ENCODE measurements at places on chromosomes 16 and 17.

GRCh38 chr17:1073241-1073962, 76.5 kb downstream of the TIMM22 start:
- DNase-seq, result no peak

DNA sequence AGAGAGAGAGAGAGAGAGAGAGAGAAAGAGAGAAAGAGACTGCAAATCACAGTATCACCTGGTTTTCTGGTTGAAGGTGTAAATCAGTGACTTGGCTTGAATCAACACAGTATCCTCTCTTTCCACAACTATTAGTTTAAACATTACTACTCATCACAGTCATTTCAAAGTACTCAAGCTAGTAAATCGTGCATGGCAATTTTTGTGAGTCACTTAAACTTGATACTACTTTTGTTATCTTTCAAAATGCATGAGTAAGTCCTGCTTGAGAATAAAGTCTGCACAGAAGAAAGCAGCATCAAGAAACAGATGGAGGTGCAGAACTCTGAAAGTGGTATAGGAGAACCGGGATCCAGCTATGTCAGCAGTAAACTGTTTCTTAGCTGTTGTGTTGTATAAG, 535.4 kb downstream of the CDH8 start:
- no peak for DNase-seq

DNA sequence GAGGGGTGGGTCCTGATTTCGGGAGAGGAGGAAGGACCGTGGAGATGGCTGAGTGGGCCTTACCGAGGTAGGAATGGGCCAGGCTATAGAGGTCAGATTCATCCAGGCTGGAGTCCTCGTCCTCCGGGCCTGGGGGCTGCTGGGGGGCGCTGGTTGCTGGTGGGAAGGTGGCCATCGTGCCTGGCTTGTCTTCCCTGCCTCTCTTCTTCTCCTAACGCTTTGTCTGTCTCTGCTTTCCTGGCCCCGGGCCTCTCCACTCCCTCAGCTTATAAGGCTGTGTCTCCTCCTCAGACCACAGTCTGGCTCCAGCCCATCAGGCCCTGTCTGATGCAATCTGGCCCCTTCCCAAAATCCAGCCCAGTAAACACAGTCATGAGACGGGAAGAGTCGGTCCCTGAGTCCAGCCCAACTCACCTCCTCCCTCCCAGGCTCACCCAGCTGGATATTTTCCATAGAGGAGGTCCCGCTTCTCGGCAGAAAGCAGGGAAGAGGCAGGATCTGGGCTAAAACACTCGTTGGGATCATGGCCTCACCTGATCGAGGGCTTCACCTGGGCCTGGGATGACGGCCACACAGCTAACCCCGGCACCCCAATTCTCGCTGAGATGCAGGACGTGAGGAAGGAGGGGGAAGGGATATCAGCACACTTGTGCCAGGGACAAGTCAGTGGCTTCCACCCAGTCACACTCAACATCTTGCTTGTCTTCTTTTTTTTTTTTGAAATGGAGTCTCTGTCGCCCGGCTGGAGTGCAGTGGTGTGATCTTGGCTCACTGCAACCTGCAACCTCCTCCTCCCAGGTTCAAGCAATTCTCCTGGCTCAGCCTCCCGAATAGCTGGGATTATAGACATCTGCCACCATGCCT, at the start of gene NUPR1:
Gene NUPR1, minus strand, starts transcription at position 242 of the 864 bp plus-strand sequence. Its CDS starts 67 bp downstream, at position 175.
- peak; percentile 98 for DNase-seq

- no peak for DNase-seq
Measured at GRCh38 chr17:44432254-44433157, 43.1 kb upstream of the ITGA2B start.

DNA sequence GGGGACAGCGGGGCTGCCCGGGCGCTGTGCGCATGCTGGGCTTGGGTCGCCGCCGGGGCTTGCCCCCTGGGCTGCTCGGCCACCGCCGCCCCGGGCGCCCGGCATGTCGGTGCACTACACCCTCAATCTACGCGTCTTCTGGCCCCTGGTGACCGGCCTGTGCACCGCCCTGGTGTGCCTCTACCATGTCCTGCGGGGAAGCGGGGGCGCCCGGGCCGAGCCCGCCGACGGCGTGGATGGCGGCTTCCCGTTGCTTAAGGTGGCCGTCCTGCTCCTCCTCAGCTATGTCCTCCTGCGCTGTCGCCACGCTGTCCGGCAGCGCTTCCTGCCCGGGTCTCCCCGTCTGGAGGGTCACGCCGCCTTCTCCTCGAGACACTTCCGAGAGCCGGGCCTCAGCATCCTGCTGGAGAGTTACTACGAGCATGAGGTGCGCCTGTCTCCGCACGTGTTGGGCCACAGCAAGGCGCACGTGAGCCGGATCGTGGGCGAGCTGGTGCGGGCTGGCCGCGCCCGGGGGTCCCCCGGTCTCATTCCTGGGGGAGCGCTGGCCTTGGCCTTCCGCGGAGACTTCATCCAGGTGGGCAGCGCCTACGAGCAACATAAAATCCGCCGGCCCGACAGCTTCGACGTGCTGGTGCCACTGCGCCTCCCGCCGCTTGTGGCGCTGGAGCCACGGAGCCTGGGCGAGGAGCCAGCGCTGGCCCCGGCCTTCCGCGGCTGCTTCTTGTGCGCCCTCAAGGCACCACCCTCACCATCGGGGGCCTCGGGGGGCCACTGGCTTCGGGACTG, 789 bp downstream of the ITPRIPL2 start:
- DNase-seq, result peak; percentile 71

- no peak for DNase-seq
Measured at GRCh38 chr17:4944554-4945175, 3.7 kb downstream of the PFN1 start.

- DNase-seq, result peak; percentile 95
Measured at GRCh38 chr17:4412933-4413831, 20.6 kb upstream of the SPNS3 start.

Measured in breast epithelium (tissue), 4 donors.